Stimulated activated CD8-positive, alpha-beta memory T cell treated with anti-CD3 and anti-CD28 coated beads, Interleukin-4, amount 100 ng/mL, for 1 hour (primary cell): ENCODE measurements at places on chromosomes 3 and 15.

DNA sequence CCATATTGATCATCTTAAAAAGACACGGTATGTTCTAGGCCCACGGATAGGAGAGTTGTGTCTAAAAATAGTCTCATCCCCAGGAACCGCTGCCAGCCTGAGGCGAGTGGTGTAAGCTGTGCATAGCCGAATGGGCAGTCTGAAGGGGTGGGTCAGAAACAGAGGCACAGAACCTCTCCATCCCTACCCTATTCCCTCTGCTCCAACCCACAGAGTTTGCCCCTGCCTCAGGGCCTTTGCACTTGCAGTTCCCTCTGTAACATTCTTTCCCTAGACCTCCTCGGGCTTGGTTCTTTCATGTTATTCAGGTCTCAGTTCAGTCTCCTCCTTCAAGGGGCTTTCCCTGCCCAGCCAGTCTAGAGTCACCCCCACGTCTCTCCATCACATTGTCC, 4.8 kb downstream of the SCN5A start:
- no peak for DNase-seq

DNA sequence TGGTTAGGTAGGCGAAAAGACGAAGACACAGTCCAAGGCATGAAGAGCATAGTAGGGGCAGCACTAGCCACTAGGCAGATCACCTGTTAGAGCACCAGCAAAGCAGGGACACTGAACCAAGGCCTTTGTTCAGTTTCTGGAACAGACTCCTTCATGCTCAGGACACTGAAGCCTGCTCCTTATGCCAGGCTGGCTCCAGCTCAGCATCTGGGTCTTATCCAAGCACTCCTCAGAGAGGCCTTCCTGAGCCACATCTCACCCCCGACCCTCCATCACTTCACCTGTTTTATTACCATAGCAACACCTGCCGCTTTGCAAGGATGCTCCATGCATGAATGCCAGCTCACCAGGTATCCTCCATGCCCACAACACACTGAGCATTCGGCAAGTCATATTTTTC, 206.3 kb upstream of the CHRNA7 start:
- no peak for DNase-seq

GRCh38 chr3:52444860-52445793, at the start of gene SEMA3G:
TSS of gene SEMA3G (minus strand) at chr3:52445103. CDS start at chr3:52445027, 76 bp downstream.
- DNase-seq: peak; percentile 36

DNA sequence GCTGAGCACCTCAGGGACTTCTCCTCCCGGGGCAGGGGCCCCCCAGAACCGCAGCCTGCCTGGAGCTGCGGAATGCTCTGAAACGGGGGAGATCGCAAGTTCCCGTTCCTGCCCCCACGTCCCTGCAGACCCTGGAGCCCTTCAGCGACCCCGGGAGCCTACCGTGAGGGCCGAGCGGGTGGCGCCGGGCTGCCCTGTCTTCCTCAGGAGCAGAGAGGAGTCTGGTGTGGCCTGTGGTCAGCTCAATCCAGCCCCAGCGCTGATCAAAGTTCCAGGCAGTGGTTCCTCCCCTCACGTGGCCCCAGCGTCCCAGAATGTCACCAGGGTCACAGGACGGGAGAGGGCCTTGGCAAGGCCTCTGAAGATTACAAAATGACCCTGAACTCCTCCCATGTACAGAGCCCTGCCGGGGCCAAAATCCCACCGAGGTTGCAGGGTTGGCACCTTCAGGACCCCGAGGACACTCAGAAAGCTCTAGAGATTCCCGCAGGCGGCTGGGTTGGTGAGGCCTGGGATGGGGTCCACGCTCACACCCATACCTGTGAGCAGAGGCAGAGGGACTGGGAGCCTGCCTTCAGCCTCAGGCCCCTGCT, at the start of gene CPN2:
TSS of gene CPN2 (minus strand) at position 249 of the 593 bp plus-strand sequence. CDS start 8,626 bp downstream, outside the sequence.
- no peak for DNase-seq

DNA sequence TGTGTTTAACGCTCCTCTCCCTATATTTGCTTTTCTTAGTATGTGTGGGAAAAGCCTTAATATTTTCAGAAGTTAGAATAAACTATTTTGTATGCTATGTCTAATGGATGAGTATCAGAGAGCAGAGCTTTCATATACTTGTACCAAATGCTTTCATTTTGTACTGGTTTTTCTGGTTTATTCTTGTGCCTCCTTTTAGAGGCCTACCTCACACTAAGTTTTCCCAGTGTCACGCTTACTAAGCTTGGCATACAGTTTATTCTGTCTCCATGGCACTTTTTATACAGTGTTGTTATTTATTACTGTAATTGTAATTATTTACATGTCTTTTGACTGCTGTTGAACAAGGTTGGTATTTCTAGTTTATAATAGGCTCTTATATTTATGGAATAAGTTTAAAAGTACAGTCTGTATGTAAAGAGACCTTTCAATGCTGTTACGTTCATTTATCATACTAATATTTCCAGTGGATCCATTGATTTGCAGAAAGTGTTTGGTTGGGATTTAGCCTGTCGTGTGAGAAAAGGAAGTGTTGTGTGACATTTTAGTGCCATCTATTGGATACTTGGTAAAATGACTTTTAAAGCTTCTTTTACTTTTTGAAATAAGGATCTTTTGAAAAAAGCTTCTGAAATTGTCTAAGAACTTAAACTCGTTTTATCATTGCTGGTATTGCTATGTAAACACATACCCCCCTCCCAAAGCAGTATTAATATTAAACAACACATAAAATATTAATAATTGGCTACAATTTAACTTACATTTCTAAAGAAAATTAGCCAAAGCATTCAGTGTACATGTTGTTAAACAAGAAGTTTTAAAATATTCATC, 5.2 kb upstream of the EBLN2 start:
- no peak for DNase-seq

DNA sequence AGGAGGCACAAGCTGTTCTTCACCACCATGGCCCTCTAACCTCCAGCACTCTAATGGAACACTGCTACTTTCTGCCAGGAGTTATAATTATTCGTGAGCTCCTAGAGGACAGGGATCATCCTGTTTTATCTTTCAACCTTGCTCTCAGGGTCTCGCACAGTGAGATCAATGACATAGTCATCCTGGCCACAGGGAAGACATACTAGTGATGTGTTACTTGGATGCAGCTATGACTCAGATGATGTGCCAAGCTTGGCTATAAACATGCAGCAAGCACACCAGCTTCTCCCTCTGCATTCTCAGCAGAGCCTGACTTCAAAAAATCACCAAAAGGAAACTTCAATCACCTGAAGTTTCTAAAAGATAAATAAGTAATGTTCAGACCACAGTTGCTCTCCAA, 203.8 kb upstream of the HES1 start:
- no peak for DNase-seq
